Fibroblast of lung (primary cell): ENCODE measurements at places on chromosomes 11 and 22. TPM values are rescaled to one million over a fixed set of nuclear protein-coding genes. Genes with fewer than 3 reads are reported as not detected.

- H3K36me3 ChIP-seq, result no peaks in the 10 kb centered on the region
- H3K4me1 ChIP-seq, result no peaks in the 10 kb centered on the region
- no peak overlapping the region for H3K27ac ChIP-seq
- DNase-seq, result no peak
- no peaks in the 10 kb centered on the region for H3K27me3 ChIP-seq
These were observed 15.3 kb upstream of the RAB30 start for GRCh38 chr11:83087035-83087434.

- no peak overlapping the region for H3K27ac ChIP-seq
- no peaks in the 10 kb centered on the region for H3K36me3 ChIP-seq
- no peaks in the 10 kb centered on the region for H3K4me1 ChIP-seq
- DNase-seq, result no peak
- H3K4me3 ChIP-seq, result no peak overlapping the region
- H3K27me3 ChIP-seq, result no peaks in the 10 kb centered on the region
These were observed 493.3 kb downstream of the BUD13 start for GRCh38 chr11:116279511-116279910.

Gene TPBGL
- under 0.01 TPM in 1 of 2 replicates, not detected in the other for total RNA-seq

DNA sequence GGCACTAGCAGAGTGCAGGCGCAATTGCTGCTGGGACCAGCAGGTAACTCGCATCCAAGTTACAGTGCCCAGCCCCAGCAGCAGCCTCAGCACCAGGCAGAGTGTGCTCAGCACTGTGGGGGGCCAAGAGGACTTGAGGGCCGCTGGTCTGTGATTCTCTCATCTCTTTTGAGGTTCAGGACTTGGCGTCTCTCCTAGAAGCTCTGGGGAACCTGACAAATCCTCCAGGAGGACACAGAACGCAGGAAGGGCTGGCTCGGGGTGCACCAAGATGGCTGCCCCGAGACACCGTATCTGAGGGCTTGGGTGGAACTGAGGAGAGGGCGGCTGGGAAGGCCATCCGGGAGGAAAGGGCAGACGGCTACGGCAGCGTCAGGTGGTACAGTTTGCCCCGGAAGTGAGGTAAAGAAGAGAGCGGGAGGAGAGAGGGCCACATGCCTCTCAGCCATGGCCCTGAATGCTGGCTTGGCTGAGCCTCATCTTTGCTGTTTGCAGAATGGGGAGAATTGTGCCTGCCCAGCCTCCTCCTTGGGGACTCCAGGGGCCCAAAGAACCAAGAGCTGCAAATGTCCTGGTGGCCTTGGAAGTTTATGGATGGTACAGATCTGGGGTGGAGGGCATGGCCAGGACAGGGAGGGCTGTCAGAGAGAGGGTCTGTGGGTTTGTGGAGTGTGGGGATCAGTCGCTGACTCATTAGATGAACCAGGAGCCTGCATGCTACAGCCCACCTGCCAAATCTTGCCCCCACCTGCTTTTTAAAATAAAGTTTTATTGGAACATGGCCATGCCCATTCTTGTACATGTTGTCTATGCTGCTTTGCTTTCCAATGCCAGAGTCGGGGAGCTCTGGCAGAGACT is 78.0 kb downstream of the MYEOV start:
- no peak overlapping the region for H3K4me3 ChIP-seq
- no peak for DNase-seq
- H3K27ac ChIP-seq, result no peak overlapping the region
- H3K27me3 ChIP-seq, result no peaks in the 10 kb centered on the region
- H3K36me3 ChIP-seq, result no peaks in the 10 kb centered on the region

Gene MAP4K2
- 4.9 and 9.2 TPM in 2 replicates for total RNA-seq

DNA sequence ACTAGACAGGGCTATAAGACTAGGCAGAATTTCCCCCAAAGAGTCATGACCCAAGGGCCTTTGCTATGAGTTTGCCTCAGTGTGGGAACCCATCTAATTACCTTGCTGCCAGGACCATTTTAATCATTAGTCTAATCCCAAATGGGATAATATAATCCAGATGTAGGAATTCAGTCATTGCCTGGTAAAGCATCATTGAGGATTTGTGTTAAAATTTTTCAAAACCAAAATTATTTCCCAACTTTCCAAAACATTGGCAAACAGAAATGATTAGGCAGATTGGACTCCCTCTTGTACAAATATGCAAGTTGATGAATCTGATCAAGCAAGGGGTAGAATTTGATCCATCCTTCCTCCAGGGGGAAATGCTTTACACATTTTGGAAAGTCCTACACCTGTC is 16.2 kb upstream of the MMP13 start:
- no peak overlapping the region for H3K27ac ChIP-seq
- H3K27me3 ChIP-seq, result no peaks in the 10 kb centered on the region
- no peak overlapping the region for H3K4me3 ChIP-seq
- no peaks in the 10 kb centered on the region for H3K36me3 ChIP-seq

Gene TEAD1
- 65.0 and 121 TPM in 2 replicates for total RNA-seq

Gene LSP1
- 1.8 and 6.7 TPM in 2 replicates for total RNA-seq

DNA sequence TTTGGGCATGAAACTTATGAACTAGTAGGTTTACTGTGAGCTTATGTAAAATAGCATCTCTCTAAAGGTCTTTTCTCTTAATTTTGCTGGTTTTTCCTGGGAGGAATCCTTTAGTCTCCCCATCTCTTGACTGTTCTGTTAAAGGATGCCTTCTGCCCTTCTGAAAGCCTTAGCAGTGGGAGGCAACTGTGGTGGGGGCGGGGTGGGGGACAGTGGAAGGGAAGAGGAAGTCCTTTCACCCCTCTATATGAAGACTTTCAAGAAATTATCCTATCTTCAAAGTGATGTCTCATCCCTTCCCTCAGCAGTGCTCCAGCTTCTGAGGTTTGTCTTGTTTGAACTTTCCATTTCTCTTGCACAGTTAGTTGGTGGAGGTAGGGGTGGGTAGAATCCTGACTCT is 73.1 kb downstream of the ELP4 start:
- no peak for DNase-seq
- no peak overlapping the region for H3K4me3 ChIP-seq
- H3K4me1 ChIP-seq, result no peaks in the 10 kb centered on the region
- H3K27me3 ChIP-seq, result no peaks in the 10 kb centered on the region

DNA sequence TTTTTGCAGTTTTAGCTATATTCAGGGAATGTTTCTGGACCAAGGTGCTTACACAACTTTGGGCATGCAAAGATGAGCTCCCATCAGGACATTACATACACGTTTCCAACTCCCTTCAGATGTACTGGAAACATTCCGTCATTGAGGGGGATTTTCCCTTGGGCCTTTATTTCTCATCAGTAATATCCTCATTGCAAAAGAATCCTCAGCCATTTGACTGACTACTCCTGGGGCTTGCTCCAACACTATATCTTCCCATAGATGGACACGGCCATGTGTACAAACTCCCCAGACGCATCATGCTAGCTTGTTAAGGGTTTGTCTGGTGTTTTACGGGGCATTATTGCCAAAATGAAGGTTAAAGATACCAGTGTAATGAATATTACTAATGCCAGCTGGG is 59.3 kb upstream of the NUP160 start:
- peak; percentile 61 for DNase-seq
- H3K4me1 ChIP-seq, result no peaks in the 10 kb centered on the region
- H3K27me3 ChIP-seq, result no peaks in the 10 kb centered on the region
- H3K27ac ChIP-seq, result no peak overlapping the region
